ENCODE measurements at places on chromosomes 1 and 21. TPM values are rescaled to one million over a fixed set of nuclear protein-coding genes. Genes with fewer than 3 reads are reported as not detected.
A peak's percentile ranks its signal among the peaks of the same experiment; 100 is the strongest.

DNA sequence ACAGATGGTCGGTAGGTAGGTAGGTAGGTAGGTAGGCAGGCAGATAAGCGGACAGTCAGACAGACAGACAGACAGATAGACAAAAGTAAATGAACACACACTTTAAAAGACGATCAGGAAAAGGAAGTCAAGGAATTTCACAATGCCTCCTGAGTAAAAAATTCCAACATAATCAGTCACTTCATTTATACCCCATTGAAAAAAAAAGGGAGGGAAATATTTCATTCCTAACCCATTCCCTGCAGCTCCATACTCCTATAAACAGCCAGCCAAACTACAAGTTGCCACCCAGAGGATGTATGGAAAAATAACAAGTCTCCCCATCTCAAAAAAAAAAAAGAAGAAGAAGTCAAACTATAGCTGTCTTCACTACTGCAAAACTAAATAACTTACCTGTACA lies 43.4 kb downstream of the ZZZ3 start:
- DNase-seq, result no peak

NBPF10 gene
- total RNA-seq, result 2.1 TPM

DNA sequence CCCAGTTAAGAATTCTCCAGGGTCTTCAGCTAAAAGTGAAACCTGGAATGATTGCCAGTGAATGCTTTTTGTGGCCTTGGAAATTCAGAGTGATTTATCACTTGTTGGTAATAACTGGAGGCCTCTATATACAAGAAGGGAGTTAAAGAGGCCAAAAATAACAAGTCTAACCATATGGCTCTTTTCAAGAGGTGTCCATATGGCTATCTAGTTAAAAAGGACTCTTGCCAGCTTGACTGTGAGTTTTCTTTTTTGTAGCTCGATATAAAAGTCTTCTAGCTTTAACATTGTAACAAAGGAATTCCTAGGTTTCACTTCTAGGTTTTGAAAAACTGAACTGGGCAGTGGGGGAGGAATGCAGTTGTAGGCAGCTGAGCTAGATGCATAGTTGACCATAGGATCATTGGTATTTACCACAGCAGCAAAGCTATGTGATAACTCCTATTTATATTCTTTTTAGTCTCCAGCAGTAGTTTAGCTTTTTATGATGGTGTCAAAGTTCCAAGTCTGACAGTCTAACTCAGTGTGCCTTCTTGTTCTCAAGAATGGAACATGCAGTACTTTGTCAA lies 44.4 kb downstream of the CACHD1 start:
- DNase-seq, result no peak

DNA sequence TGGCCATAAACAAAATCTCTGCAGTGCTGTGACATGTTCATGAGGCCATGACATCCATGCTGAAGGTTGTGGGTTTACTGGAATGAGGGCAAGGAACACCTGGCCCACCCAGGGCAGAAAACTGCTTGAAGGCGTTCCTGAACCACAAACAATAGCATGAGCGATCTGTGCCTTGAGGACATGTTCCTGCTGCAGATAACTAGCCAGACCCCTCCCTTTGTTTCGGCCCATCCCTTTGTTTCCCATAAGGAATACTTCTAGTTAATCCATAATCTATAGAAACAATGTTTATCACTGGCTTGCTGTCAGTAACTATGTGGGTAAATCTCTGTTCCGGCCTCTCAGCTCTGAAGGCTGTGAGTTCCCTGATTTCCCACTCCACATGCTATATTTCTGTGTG lies 28.9 kb upstream of the ABCD3 start:
- DNase-seq, result no peak

CLCA4 gene
- not detected for total RNA-seq

DNA sequence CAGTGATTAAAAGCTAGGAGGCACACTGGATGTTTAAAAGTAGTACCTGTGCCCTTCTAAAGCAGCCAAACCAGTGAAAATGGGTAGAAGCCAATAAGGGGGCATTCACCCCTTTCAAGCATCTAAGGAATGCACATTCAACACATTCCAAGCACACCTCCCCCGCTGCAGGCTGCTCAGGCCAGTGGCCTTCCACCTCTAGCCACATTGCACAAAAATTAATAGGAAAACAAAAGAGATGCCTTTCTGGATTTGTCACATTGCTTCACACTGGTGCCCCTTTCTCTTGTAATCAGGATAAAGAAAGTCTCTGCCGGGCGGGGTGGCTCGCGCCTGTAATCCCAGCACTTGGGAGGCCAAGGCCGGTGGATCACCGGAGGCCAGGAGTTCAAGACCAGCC lies 834.0 kb downstream of the USP25 start:
- DNase-seq, result peak; percentile 42

CDK18 gene
- 27.1 TPM for total RNA-seq

DNA sequence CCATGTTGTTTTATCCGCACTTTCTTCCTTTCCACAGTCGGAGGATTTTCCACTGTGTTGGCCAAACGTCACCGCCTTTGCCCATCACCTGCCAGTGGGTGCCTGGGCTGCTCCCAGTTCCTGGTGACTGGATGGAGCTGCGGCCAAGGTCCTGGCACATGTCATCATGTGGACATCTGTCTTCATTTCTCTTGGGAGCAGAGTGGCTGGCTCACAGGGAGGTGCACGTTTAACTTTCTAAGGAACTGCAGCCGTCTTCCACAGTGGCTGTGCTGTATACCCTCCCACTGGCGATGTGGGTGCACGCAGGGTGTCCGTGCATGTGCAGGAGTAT lies 19.5 kb upstream of the RNF223 start:
- DNase-seq, result no peak

- no peak for DNase-seq
Measured at GRCh38 chr1:77652268-77652667, 30.2 kb downstream of the ZZZ3 start.

- no peak for DNase-seq
Measured at GRCh38 chr21:45223236-45224185, 64.2 kb downstream of the POFUT2 start.

FCRL4 gene
- total RNA-seq, result not detected

KRTAP19-4 gene
- not detected for total RNA-seq

ATF6 gene
- total RNA-seq, result 26.4 TPM

DNA sequence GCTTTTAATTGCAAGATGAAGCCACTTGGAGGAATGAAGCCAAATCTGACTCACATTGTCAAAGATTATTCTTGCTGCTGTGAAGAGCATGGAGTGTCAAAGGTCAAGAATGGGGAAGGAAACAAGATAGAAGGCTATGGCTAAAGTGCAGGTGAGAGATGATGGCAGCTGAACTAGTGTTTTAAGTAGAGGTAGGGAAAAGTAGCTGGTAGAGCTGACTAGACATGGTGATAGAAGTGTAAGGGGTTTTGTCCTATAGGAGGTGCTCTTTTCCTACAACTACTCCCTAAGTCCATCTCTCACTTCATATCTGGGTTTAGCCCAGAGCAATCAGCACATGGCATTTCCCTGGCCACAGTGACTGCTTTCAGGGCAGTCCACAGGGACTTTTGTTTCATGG lies 11.8 kb downstream of the UBE2T start:
- DNase-seq, result no peak

SYNC gene
- total RNA-seq, result 25.7 TPM

GRCh38 chr1:48019714-48020315 lies 22.6 kb upstream of the TRABD2B start:
- peak; percentile 33 for DNase-seq

SYPL2 gene
- total RNA-seq, result 1.7 TPM

ACTA1 gene
- total RNA-seq, result not detected

DNA sequence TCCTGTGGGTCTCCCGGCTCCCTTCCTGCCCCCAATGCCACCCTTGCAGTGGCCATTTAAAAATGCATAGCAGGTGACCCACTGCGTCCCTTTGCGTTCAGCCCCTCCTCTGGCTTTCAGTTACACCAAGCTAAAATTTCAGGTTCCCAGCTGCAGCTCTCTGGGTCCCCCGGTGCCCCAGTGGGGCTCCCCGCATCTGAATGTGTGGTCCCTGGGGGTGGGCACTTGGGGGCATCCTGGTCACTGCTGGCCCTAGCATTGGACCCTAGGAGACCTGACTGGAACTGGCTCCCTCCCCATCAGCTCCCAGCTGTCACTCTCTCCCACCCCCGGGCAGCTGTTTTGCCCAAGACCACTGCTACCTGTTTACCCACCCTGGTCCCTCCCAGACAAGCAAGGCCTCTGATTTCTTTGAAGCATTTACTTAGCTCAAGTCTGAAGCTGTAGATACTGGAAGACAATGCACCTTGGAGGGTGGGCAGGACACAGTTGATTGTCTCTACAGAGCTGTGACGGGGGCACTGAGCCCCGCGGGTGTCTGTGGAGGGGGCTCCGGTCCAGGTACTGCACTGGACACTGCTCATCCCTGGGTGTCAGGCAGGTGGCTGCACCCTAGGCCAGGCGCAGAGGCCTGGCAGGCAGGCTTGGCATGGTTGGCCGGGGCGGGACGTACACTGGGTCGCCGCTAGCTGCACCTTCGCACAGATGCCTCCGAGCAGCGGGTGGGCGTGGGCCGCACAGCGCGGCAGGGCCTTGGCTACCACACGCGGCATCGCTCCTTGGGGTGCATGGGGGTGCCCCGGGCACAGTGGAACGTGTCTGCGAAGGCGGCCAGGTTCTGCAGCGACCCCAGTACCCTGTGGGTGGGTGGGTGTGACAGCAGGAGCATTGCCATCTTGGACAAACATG lies 3.9 kb downstream of the PRXL2B start:
- DNase-seq, result peak; percentile 84

- no peak for DNase-seq
Measured at GRCh38 chr1:152029144-152029928, 7.5 kb downstream of the S100A11 start.

- DNase-seq, result no peak
Measured at GRCh38 chr1:219271818-219272535, 98.3 kb downstream of the LYPLAL1 start.

- DNase-seq, result no peak
Measured at GRCh38 chr1:236948381-236948780, 55.9 kb downstream of the MT1HL1 start.

- DNase-seq, result no peak
Measured at GRCh38 chr1:8046391-8046790, 20.3 kb upstream of the ERRFI1 start.

SPRR2E gene
- total RNA-seq, result not detected

GSTM5 gene
- 4.0 TPM for total RNA-seq

- DNase-seq, result peak; percentile 3
Measured at GRCh38 chr1:22286491-22286890, 143.6 kb upstream of the WNT4 start.

- no peak for DNase-seq
Measured at GRCh38 chr21:25031750-25032149, 575.5 kb downstream of the MRPL39 start.

LCE3D gene
- not detected for total RNA-seq

BGLAP gene
- not detected for total RNA-seq

KCNA10 gene
- not detected for total RNA-seq

INTS11 gene
- 71.7 TPM for total RNA-seq

RPS27 gene
- 1,159 TPM for total RNA-seq

GRCh38 chr1:6546326-6546725 lies 8.0 kb downstream of the NOL9 start:
- no peak for DNase-seq

BACH1 gene
- total RNA-seq, result 75.4 TPM

WDR64 gene
- 0.20 TPM for total RNA-seq

GRCh38 chr1:242454262-242455051 lies 70.0 kb downstream of the PLD5 start:
- no peak for DNase-seq

FABP3 gene
- total RNA-seq, result 4.2 TPM

DNA sequence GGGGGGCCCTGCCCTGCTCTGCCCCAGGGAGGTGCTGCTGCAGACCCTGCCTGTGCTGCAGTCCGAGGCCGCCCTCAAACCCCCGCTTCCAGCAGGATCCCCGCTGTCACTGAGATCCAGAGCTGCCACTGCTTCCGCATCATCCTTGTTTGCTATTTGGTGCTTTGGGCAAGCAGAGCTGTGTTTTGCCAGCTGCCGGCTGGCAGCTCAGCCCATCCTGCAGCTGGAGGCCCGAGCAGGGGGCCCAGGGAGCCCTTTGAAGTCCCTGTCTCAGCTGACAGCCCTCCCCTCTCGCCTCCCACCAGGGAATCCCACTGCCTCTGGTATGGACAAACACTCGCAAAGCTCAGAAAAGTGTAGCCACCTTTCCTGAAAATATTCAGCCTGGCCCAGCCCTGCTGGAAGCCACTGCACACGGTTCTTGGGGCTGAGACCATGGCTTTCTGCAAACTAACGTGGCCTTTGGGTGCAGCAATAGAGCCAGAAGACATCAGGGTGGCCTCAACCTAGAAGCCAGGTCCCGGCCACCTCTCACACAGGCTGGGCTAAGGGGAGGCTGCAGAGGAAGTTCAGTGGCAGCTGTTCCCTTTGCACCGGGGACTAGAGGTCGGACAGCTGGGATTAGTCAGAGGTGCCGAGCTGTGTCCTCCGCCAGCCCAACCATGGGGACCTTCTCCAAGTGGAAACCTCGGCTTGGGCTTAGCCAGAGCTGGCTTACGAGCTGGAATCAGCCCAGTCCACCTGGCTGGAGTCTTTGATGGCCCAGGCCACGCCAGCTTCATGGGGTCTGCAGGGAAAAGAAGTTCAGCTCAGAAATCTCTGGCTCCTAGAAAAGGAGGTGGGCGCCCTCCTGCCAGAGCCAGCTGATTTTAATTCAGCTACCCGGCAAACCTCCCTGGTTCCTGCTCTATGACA lies 107.1 kb downstream of the SPSB1 start:
- DNase-seq, result no peak

DNA sequence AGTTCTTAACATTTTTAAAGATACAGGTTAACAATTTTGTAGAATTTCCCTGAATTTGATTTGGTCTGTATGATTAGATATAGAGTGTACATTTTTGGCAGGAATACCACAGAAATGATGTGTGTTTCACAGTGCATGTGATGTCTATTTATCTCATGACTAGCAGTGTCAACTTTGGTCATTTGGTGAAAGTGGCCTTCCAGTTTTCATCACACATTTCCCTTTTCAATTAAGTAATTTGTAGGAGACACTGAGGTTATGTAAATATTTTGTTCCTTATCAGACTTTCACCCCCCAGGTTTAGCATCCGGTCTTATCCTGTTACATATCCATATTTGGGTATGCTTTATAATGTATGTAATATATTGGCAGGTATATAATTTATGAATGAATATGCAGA lies 41.8 kb downstream of the MAP3K7CL start:
- DNase-seq, result no peak

DNA sequence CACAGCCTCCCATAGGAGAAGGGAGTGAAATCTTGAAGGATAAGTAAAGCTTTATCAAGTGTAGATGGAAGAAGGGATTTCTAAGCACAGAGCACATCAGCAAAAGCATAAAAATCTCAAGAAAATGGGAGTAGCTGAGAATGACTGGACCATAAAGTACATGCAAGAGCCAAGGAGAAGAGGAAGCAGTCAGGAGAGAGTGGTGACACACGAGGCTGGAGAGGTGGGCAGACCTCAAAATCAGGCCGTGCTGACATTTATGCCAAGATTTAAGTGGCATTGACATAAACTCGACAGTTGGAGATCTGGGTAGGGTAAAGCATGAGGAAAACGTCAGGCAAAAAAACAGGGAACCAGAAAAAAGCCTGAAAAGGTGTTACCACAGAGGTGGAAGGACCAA lies 62.3 kb downstream of the GFI1 start:
- no peak for DNase-seq

- no peak for DNase-seq
Measured at GRCh38 chr1:232363008-232363407, 266.9 kb downstream of the SIPA1L2 start.

Measured in upper lobe of left lung (tissue), 6 donors.